Right cardiac atrium (tissue), 5 donors: ENCODE measurements at places on chromosomes 13 and 19. TPM values are rescaled to one million over a fixed set of nuclear protein-coding genes. Genes with fewer than 3 reads are reported as not detected.

- no peak for DNase-seq
Measured at GRCh38 chr19:2691951-2692350, 10.5 kb downstream of the GNG7 start.

DNA sequence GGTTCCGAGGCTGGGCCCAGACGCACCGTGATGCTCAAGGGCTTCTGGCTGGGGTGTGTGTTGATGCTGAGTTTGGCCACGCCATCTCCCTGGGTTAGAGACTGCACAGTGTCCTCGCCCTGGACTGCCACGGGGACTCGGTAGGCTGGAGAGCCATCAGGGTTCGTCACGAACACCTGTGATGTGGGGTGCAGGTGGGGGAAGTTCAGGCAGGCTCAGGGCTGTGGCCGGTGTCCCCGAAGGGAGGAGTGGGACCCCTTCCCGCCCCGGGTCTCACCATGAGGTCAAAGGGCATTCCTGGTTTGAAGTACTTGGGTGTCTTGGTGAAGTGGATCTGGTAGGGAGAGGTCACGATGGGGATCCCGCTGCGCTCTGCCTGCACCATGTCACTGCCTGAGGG is 8.2 kb downstream of the C3 start:
- no peak for DNase-seq

- peak; percentile 76 for DNase-seq
Measured at GRCh38 chr19:4633140-4633967, 6.0 kb upstream of the TNFAIP8L1 start.

- no peak for DNase-seq
Measured at GRCh38 chr19:2164020-2164998, 576 bp downstream of the DOT1L start.

GRCh38 chr13:51714663-51715168 is 89.2 kb downstream of the DHRS12 start:
- no peak for DNase-seq

DNA sequence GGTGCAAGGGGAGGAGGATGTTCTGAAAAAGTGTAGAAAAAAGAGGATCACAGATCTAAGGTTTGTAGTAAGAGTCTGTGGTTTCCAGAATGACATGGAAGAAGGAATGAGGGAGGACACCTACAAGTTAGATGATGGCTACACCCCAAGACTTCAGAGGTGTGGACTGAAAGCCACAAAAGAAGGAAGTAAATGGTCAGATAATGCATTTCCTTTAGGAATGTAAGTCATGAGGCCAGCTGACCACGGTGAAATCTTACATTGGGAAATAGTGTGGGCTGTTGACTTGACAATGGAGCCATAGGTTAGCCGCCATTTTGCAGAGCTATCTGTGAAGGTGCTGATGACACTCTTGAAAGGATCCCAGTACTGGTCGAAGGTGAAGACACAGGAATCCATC is 25.3 kb upstream of the FBXO27 start:
- no peak for DNase-seq

GRCh38 chr19:51740356-51740755 is 11.3 kb downstream of the FPR1 start:
- DNase-seq = no peak

GRCh38 chr13:42873081-42873480 is 91.7 kb downstream of the FAM216B start:
- no peak for DNase-seq

GRCh38 chr13:28248080-28248479 is 109.7 kb downstream of the PAN3 start:
- no peak for DNase-seq

Gene ZNF728
- 4.7 TPM for total RNA-seq

Gene SIGLEC9
- 6.0 TPM for total RNA-seq

Gene CLN5
- total RNA-seq = 21.1 TPM

Gene IGSF23
- not detected for total RNA-seq

Gene MBD3L3
- total RNA-seq = not detected

Gene ATCAY
- not detected for total RNA-seq
